Stimulated activated CD8-positive, alpha-beta memory T cell treated with anti-CD3 and anti-CD28 coated beads, Interleukin-2, amount 100 ng/mL, for 48 hours (primary cell): ENCODE measurements at places on chromosomes 4 and X.

DNA sequence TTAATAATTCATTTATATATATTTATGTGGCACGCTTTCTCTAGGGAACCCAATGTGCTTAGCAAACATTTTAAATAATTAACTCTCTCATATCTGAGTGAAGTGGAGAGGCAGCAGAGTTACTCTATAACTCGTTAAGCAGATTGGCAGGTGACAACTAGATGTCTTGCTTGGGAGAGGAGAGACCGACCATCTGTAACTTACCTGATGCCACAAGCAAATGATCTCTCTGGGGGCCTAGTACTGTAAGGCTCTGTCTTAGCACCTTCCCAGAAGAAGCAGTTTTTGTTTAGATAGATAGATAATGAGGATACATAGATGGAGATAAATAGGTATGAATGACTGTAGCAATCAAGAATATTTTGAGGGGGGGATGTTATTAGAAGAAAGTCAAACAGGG is 11.9 kb upstream of the SEL1L3 start:
- DNase-seq, result no peak

DNA sequence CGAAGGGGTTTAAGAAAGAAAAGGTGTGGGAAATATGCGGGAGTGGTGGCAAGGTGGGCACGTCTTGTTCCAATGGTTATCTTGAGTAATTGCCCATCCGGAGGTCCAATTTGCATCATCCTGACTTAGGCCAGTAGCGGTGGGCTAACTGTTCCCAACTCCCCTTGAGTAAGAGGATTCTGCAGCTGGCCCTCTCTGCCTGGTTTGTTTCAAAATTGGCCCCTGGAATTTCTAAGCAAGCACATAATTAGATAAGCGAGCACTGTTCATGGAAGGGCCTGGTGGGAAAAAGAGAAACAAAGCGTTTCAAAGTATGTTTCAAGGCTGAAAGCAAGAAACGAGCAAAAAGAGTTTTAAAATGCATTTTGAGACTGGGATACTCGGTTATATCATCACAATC is 198.2 kb downstream of the CEP135 start:
- DNase-seq, result no peak

DNA sequence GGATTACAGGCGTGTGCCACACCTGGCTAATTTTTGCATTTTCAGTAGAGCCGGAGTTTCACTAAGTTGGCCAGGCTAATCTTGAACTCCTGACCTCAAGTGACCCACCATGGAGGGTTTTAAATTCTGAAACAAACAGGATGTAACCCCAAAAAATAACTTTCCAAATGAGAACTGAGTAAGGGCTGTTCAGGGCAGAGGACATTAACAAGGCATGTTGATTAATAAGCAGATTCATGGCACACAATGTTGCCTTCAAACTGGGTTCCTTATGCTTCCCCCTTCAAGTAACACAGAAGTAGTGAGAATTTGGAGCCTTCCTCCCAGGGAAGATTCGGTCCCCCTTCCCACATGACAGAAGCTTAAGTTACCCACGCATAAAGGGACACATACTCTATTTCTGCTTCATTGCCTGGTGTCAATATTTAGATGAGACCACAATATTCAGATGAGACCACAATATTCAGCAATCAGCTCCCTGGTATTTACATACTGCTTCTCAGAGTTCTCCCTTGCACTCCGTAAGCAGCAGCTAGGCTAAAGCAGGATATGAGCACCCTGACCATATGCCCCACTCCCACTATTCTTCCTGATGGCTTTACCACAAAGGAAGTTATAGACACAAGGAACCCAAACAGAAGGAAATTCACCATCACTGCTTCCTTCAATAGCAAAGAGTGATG is 21.4 kb downstream of the GRSF1 start:
- DNase-seq, result no peak

GRCh38 chr4:23888421-23889319 is 1.2 kb downstream of the PPARGC1A start:
- no peak for DNase-seq

GRCh38 chr4:139559089-139559479 is 3.1 kb upstream of the SETD7 start:
- no peak for DNase-seq

GRCh38 chrX:108132034-108132433 is 40.5 kb downstream of the ATG4A start:
- DNase-seq, result no peak

DNA sequence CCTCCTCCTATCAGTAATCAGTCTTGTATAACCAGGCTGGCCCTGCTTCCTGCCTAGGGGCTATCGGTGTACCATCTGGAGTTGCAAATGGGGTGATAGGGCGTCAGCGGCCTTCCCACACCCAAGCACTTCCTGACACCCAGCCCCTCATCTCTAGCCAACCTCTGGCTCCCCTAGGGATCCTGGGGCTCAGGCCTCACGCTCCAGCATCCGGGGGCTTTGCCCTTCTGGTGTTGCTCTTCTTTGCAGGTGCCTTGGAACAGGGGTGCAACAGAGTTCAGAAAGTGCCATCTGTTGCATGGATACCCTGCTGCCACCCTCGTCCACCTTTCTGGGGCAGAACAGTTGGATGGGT is 4.1 kb downstream of the IL9R start:
- no peak for DNase-seq

DNA sequence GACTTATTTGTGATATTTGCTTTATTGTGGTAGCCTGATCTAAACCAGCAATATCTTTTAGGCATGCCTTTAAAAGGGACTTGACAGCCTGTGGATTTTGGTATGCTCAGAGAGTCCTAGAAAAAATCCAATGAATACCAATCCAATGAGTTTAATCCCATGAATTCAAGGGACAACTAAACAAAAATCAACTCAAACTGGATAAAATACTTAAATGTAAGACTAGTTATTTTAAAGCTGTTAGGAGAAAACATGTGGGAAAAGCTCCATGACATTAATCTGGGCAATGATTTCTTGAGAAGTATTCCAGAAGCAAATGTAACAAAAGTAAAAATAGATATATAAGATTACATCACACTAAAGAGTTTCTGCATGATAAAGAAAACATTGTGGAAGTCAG is 711.5 kb upstream of the PITX2 start:
- no peak for DNase-seq

DNA sequence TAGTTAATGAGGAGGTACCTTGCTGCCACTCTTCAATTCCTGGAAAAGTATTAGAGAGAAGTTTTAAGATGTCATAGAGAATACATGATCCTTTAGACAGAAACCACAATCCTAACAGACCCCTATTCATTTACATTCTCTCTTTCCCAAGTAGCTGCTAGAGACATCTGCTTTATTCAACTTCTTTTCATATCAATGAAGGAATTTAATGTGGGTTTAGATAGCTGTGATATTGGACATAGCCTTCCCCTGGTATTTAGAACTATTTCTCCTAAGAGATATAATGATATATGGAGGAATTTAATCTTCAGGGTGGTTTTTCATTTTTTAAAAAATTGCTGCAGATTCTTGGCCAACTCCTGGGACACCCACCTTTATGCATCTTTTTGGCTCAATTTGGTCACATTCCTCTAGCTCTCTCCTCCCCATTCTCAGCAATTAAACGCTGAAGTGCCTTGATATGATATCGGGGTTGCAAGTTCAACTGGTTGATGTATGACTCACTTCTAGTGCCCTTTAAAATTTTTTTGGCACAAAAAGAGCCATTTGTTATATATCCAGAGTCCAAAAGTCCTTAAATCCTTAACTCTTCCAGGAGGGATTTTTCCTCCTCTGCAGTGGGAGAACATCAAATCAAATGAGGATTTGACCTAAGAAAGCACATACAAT is 57.6 kb downstream of the DOCK11 start:
- DNase-seq, result no peak

GRCh38 chr4:20403290-20403689 is 151.6 kb downstream of the SLIT2 start:
- no peak for DNase-seq

GRCh38 chr4:33837043-33837838 is 2407.1 kb downstream of the ARAP2 start:
- no peak for DNase-seq

DNA sequence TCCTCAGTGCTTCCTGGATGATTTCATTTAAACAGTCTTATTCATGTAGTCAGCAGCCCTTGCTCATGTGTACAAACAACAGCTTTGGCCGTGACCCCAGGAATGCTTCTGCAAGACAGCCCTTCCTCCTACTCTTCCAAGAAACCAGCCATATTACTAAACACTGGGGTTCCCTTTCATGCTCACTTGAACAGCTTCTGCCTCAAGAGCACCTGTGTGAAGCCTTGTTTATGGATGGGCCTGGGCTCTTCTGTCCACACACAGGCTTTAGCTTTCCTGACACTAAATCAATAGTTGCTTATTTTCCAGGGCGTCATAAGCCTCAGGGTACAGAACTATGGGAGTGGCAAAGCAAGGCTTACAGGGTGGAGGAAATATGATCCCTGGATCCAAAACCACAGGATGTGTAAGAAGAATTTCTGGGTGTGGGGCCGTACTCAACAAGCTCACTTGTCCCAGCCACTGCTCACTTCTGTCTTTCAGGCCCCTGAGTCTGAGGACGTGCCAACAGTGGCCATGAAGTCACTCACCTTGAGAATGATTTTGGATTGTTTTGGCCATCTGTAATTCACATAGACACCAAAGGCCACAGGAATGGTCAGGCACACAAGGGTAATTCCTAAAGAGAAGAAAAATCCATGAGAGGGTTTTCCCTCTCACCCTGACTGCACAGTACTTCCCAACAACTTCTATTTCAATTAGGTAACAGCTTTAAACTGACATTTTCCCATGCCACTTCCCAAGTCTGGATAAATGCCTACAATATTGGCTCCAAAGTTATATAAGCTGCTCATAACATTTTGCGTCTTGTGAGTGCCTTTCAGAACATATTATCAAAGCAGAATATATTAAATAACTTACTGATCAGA is 17.7 kb downstream of the SLC10A6 start:
- DNase-seq, result no peak

- DNase-seq, result no peak
Observed at GRCh38 chr4:108350332-108350731, 181.6 kb upstream of the LEF1 start.

- no peak for DNase-seq
Observed at GRCh38 chr4:3481113-3481531, 18.0 kb downstream of the DOK7 start.

DNA sequence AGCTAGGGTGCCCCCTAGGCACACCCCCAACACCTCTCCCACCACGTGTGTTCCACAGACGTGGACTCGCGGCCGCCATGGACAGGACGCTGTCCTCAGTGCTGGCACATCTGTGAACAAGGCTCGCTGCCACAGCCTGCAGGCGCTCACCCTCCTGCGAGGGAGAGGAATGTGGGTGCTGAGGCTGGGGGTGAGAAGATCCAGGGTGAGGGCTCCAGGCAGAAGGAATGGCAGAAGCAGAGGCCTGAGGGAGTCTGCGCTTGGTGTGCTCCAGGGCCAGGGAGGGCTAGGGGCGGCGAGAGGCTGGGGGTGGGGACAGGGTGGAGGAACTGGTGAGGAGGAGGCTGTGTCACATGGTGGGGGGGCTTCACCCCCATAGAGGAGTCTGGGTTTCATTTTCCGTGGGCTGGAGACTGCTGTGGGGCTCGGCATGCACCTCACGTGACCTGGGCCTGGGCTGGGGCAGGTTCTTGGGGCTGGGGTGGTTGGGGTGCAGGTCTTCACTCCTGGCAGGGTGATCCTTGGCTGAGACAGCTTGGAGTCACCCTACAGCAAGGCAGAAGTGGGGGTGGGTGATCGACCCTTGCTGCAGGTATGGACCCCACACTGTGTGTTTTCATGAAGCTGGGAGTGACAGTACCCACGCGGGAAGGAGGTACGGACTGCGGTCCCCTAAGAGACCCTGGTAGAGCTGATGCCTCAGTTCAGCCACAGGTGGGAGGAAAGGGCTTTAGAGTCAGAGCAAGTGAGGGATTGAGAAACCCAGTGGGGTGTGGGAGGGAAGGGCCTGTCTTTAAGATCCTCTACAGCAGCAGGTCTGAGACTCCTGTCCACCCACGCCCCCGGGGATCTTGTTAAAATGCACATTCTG is 103.7 kb downstream of the PSAPL1 start:
- no peak for DNase-seq

- no peak for DNase-seq
Observed at GRCh38 chr4:98784947-98785706, 126.7 kb upstream of the TSPAN5 start.

DNA sequence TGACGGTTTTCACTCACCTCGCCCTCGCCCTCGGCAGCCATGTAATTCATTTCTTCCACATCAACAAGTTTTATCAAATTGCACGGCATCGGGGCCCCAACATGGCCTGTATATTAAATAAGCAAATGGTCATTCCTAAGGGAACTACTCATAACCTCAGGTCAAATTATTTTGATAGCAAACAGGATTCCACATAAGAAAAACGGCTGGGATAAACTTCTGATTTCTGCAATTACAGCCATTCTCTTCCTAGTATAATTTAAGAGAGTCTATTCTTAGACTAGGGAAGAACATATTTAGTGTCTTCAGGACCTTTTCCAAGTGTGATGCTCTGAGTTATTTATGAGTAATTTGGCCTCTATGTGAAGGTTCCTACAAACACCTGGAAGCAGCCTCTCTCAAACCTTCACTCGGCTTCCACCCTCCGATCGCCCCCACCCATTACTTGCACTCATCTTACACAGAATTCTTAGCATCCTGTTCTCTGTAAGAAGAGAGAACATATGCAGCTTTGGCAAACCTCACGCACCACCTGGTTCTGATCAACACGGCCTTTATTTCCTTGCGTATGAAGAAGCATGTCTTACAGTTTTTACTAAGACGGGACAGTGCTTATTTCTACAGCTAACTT is 29.4 kb upstream of the CENPU start:
- no peak for DNase-seq

DNA sequence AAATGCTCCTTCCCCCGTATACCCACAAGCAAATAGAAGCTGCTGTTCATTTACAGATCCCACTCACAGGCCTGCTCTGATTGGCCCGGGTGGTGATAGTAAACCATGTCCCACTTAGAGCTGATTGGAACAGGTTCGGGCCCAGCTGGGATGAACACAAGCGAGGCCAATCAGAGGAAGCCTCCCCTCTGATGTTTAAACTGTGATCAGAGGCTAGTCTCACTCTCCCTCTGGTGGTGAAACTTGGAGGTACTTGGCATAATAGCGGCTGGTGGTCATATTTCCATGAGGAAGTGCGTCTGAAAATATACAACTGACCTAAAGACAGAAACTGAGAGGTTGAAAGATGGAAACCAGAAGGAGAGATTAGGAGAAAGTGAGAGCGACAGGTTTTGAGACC is 51.5 kb upstream of the TRPC3 start:
- DNase-seq, result no peak

DNA sequence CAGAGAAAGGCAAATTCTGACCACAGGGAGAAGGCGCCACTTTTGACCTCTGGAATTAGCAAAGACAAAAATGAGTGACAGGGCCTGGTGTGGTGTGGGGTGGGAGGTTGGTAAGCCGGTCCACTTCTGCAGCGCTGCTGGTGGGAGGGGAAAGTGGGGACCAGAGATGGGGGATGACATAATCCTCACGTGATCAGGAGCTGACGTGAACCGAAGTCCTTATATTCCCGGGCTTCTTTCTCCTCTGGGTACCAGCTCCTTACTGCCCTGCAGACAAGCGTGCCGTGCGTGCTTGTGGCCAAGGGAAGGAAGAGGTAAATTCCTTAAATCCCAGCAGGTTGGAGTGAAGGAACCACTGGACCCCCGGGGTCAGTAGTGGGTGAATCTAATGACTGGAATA is at the start of gene TCEAL7:
Gene TCEAL7 (plus strand): TSS at position 249 of the 400 bp plus-strand sequence. CDS start 1,165 bp downstream, outside the sequence.
- no peak for DNase-seq

- DNase-seq, result no peak
Observed at GRCh38 chrX:356385-357034, 30.2 kb downstream of the PPP2R3B start.
